ENCODE measurements at places on chromosomes 13 and 19.

DNA sequence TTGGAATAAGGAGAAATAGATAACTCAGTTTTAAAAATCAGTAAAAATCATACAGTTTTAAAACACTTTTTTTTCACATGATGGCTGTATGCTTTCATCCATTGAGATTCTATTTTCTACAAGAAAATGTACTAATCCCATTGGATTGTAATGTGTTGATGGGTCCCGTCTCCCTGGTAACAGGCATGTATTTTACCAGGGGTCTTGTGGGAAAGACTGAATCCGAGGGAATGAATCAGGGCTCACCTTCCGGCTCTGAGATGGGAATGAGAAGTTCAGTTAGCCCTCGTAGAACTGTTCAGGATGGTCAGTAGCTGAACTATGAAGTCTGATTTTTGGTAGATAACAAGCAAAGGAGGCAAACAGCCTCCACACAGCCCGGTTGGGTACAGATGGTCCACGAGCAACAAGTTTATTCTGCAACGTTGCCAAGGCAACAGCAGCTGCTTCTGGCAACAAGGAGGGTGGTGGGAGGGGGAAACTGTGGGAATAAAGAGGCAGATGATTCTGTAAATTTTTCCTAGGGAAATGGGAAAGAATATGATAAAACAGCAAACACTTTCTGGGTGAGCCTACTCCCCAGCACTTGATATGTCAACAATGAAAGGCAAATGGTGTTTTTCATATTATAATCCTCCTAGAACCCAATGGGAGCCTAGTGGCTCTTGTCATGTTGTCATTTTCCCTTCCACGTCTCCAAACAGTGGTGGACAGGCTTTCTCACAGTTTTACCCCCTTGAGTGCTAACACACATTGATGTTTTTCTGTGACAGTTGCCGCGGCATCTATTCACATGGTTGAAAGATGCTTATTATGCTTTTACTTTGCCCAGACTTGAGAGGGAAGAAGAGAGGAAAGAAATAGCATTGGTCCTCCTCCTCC lies 12.4 kb upstream of the SIAH3 start:
- no peak for DNase-seq

DNA sequence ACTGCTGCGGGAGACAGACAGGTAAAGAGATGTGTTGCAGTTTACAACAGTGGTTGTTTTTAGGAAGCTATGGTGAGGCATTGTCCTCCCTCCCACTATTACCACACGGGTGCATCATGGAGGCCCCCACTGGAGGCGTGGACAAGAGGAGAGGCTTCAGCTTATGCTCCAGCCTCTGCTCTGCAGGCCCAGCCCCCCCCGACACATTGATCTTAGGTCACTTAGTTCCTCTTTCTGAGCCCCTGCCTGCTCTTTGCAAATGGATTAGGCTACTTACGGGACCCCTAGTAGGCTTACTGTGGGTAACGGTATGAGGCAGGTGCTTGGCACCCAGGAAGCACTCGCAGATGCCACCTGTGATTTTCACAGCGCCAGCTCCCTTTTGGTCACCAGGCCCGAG lies 123.9 kb downstream of the SLC7A1 start:
- DNase-seq = no peak

DNA sequence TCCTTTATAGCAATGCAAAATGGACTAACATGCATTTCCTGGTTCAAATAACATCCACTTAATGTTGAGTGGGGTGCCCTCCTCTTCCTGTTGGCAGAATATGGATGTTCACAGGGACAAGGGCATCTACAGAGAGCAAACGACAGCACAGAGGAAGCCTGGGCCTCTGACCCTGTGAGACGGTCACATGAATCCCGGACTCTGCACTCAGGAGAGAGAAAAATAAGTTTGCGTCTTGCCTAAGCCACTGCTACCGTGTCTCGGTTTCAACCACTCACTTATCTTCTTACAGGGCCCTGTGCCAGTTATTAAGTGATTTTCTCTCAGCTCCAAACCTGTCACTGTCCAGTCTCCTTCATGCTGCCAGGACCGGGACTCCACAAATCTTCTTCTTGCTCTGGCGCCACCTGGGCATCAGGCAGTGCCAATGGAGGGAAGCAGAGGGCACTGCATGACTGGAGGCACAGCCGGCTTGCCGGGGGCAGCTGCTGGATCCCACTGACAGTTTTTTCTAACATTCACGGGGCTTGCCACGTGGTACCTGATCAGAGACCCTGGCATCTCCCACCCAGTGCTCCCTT lies 11.8 kb downstream of the LIG1 start:
- DNase-seq = no peak

DNA sequence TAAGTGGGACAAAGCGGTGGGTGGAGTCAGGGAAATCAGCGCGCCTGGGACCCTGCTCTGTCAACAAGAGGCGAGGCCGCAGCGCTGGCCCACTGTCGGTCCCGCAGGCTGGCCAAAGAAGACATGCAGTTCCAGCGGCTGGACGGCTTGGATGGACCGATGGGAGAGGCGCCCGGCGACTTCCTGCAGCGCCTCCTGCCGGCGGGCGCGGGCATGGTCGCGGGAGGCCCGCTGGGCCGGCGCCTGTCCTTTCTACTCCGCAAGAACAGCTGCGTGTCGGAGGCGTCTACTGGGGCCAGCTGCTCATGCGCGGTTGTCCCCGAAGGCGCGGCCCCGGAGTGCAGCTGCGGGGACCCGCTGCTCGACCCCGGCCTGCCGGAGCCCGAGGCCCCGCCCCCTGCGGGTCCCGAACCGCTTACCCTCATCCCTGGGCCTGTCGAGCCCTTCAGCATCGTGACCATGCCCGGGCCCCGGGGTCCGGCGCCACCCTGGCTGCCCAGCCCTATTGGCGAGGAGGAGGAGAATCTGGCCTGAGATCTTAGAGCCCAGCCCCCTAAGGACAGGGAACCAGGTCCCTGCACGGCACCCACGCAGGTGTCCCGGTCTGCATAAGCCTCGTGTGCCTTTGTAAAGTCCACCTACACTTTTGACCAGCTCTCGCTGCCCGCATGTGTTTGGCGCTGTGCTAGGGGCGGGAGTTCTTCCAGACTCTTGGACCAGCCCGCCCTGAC lies 6.1 kb downstream of the BEST2 start:
- peak; percentile 66 for DNase-seq

Data from fibroblast of skin of scalp (primary cell).